ENCODE measurements at places on chromosomes 5 and 9.

GRCh38 chr5:141926434-141926833 is 2.8 kb downstream of the DELE1 start:
- DNase-seq = no peak

- DNase-seq = no peak
These were observed 412 bp downstream of the LCN1 start for GRCh38 chr9:135521608-135522095.

DNA sequence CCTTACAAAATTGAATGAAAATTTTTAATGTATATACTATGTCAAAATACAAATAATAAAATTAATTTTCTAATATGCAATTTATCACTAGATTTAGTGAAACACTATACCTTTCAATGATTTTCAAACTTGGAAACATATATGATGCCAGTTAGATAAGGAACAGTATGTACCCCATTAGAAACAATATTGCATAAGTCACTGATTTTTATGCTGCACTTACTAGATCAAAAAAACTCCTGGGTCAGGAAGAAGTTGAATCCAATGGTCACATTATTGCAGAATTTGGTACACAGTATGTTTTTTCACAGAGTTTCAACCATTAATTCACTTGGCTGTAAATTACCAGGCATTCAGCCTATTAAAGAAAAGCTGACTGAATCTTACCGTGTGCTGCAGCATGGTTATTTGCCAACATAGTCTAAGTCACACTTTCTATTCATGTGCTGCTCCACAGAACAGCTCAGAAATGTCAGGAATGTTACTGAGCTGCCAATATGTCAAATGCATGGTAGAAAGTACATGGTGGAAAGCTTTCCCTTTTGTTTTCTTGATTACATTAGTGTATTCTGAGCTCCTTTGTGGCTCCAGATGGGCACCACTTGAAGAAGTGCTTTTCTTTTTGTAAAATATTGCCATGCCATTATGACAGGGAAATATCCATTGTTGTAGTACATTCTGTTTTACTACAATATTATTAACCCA is 9.9 kb upstream of the PRR16 start:
- DNase-seq = no peak

- DNase-seq = no peak
These were observed 65.8 kb downstream of the VAV2 start for GRCh38 chr9:133926165-133926856.

DNA sequence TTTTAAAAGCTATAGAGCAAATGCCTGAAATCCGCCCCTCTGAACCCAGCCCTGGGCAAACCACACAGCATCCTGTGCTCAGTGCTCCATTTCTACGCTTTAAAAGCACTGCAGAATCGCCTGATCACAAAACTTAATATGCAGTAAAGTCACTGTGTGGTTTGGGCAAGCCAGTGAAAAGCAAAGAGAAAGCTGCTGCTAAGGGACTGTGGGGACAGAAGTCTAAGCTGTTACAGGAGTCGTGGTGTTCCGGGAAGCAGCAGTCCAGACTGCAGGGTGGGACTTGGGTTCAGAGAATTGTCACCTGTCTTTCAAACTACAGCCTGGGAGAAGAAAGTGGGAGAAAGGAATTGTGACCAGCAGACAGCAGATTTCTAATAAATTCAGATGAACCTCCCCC is 8.2 kb downstream of the RAPGEF1 start:
- no peak for DNase-seq

- no peak for DNase-seq
These were observed 412.6 kb downstream of the RASEF start for GRCh38 chr9:82650368-82650767.

- no peak for DNase-seq
These were observed 33.4 kb upstream of the SMIM32 start for GRCh38 chr5:136226401-136226800.

- no peak for DNase-seq
These were observed 81.1 kb downstream of the BOD1 start for GRCh38 chr5:173535166-173535975.

GRCh38 chr9:5085993-5086392 is 99.4 kb downstream of the INSL6 start:
- no peak for DNase-seq

All from inflammatory macrophage (primary cell).